Right renal pelvis (tissue), 4 donors: ENCODE measurements at places on chromosomes 3 and 15. TPM values are rescaled to one million over a fixed set of nuclear protein-coding genes. Genes with fewer than 3 reads are reported as not detected.
A peak's percentile ranks its signal among the peaks of the same experiment; 100 is the strongest.

DNA sequence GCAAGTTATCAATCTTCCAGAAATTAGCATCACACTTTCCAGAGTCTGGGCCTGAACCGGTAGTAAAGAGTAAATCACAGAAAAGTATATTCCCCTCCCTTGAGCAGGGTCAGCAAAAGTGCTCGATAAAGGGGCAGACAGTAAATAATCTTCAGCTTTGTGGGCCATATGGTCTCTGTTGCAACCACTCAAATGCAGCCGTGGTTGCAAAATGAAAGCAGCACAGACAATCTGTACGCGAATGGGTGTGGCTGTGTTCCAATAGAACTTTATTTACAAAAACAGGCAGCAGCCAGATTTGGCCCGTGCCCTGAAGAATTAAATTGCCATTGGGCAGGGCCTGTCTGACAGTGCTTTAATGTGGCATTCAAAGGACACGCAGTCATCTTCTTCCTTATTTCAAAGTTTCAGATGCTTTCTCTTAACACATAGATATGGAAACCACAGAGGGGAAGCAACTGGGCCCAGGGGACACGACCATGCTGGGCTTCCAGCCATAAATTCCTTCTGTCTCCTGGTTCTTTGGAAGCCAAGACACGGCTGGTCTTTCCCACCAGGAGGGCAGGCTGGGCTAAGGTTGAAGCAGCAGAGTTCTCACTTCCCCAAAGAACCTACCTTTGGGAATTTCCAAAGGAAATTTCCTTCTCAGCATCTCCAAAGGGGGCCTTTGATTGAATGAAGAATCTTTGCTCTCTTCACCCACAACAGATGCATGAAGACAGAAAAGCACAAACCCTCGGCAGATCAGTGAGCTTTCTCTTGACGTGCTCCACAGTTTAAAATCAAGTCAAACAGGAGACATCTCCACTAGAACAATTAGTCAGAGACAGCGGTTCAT lies 489.8 kb upstream of the PROK2 start:
- DNase-seq = no peak

GRCh38 chr3:103189941-103190340 lies 755.1 kb downstream of the ZPLD1 start:
- no peak for DNase-seq

The DUOX2 gene
- polyA plus RNA-seq = 0.08 TPM

The OR5K2 gene
- 0.35 TPM for polyA plus RNA-seq

DNA sequence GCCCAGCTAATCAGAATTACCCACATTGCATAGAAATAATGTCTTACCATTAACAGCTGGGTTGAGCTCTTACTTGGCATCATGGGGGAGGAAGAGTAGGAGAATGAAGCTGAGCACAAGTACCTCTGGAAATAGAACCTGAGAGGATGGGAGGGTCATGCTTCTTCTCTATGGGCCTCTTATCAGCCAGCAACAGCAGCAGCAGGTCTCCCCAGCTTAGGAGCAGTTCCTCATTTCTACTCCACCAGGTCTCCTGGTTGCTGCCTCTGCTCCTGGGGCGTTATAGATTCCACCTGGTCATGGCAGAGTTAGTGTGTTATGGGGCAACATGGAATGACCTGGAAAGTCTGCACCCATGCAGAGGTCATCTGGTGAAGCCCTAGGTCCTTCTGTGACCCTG lies 3.4 kb downstream of the FSD2 start:
- no peak for DNase-seq

- no peak for DNase-seq
Measured at GRCh38 chr15:88745065-88745464, 58.2 kb upstream of the ACAN start.

The CDCP1 gene
- 2.0 TPM for polyA plus RNA-seq

- no peak for DNase-seq
Measured at GRCh38 chr15:65130941-65131340, 2.7 kb downstream of the PDCD7 start.

The MCF2L2 gene
- polyA plus RNA-seq = 1.2 TPM

DNA sequence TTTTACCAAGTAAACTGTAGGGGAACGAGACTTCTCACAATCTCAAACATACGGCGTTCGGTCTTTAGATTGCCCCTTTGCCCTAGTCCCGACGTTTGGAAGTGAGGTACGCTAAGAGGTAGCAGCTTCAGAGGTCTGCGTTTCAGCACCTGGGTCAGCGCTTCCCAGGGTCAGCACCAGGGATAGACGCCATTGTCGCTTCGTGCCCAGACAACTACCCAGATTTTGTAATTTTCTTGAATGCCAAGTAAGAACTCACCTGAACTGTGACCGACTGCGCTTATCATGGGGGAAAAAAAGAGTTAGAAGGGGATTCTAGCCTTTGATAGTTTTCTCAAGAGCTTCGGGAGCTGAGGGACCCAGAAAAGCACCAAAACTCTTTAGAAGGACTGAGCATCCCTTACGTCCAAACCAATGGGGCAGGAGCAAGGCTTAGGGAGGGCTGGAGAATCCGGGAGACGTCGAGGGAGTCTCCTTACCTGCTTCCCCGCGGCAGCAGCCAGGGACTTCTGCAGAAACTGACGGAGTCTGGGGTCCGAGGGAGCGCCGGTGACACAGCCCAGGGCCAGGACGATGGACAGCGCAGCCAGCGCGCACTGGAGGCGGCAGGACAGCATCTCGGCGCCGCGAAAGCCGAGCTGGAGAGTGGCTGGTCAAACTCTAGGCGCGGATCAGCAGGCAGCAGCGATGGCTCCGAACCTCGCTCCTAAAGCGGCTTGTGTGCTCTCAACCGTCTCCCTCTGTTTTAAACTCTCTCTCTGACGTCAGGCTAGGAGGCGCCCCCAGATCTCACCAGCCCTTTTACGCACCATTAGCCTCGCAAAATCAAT lies at the start of gene SST:
Gene SST, minus strand, starts transcription at position 720 of the 830 bp plus-strand sequence. Its CDS starts 103 bp downstream, at position 617.
- peak; percentile 65 for DNase-seq

The CCR3 gene
- not detected for polyA plus RNA-seq

GRCh38 chr3:161316006-161316689 lies 55.2 kb downstream of the SPTSSB start:
- DNase-seq = no peak

- DNase-seq = no peak
Measured at GRCh38 chr3:96900566-96900965, 86.2 kb downstream of the EPHA6 start.

DNA sequence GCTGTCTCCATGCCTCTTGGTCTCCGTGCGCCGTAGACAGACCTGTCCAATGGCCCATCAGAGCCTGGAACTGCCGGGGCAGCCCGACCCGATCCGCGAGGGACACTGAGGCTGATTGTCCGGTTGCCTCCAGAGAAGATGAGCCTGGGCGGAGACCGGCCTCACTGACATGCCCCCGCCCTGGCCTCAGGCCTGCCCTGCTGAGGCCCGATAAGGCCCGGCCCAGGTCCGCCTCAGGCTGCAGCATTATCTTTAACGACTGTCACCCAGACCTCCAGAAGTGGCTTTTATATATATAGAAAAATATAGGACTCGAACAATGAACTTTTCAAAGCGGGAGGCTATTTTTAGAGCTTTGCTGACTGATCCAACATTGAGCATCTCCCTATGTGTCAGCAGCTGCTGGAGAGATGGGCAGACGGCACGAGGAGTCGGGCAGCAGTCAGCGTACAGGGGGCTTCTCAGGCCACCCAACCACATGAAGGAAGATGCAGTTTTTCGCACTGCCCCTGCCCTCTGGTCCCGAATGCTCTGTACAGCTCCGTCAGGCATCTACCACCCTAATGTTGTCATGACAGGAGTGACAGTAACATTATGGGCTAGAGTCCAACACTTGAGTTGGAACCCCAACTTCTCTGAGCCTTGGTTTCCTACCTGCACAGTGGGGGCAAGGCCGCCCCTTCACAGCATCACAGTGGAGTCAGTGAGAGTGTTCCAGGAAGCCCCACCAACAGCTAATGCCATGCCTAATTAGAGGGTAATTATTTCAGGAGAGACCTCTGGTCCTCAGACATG lies 112.0 kb upstream of the RPL32 start:
- DNase-seq = no peak

The LIPH gene
- 1.0 TPM for polyA plus RNA-seq

DNA sequence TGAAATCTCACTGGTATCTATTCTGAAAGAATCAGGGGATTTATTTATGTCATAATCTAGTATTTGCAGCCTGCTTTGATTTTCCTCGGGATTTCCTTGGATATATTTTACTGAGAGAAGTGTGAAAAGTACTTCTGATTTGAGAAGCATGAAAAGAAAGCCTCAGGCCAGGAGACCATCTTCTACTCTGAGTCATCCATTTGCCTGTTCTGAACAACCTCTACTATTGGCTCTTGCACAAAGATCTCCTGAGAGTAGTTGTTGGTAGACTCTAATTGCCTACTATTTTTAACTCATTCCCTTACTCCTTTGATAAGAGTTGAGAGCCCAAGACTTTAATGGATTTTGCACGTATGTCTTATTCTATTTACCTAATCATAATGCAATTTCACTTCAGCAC lies 318.9 kb downstream of the BCHE start:
- no peak for DNase-seq

The CIB2 gene
- 32.8 TPM for polyA plus RNA-seq

The TMEM266 gene
- polyA plus RNA-seq = 10.2 TPM

- DNase-seq = no peak
Measured at GRCh38 chr3:3782457-3782856, 16.8 kb upstream of the LRRN1 start.

DNA sequence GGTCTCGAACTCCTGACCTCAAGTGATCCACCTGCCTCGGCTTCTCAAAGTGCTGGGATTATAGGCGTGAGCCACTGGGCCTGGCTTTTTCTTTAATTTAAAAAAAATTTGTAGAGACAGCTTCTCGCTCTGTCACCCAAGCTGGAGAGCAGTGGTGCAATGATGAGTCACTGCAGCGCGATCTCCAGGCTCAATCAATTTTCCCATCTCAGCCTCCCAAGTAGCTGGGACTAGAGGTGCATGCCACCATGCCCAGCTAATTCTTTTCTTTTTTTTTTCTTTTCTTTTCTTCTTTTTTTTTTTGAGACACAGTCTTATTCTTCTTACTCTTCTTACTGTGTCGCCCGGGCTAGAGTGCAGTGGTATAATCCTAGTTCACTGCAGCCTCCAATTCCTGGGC lies 19.8 kb downstream of the TUBGCP4 start:
- DNase-seq = no peak

GRCh38 chr3:194165271-194166018 lies 29.5 kb downstream of the HES1 start:
- no peak for DNase-seq

- DNase-seq = no peak
Measured at GRCh38 chr15:30870681-30871080, 33.0 kb upstream of the FAN1 start.

The CEP63 gene
- 37.7 TPM for polyA plus RNA-seq

The SCN11A gene
- polyA plus RNA-seq = 0.80 TPM

The PPP1R14D gene
- 0.61 TPM for polyA plus RNA-seq

The NTRK3 gene
- polyA plus RNA-seq = 12.9 TPM

The GFM1 gene
- polyA plus RNA-seq = 48.9 TPM

DNA sequence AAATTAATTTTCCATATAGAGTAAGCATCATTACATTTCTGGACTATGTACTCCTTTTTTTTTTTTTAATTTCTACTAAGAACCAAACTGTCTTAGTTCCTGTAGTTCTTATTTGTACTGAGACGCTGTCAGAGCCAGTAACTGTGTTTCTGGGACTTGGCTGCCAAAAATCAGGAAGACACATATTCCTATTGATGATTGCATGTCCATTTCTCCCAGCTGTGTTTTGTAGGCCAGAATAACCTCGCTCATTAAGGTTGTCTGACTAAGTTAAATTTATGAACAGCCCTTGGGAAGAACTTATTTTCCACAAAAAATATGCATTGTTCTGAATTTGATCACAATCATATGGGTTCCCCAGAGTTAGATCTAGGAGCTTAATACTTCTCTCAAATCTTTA lies 29.5 kb downstream of the PLSCR5 start:
- no peak for DNase-seq

- no peak for DNase-seq
Measured at GRCh38 chr3:175287361-175287963, 428.3 kb downstream of the NAALADL2 start.

The SEMA3B gene
- 92.7 TPM for polyA plus RNA-seq

DNA sequence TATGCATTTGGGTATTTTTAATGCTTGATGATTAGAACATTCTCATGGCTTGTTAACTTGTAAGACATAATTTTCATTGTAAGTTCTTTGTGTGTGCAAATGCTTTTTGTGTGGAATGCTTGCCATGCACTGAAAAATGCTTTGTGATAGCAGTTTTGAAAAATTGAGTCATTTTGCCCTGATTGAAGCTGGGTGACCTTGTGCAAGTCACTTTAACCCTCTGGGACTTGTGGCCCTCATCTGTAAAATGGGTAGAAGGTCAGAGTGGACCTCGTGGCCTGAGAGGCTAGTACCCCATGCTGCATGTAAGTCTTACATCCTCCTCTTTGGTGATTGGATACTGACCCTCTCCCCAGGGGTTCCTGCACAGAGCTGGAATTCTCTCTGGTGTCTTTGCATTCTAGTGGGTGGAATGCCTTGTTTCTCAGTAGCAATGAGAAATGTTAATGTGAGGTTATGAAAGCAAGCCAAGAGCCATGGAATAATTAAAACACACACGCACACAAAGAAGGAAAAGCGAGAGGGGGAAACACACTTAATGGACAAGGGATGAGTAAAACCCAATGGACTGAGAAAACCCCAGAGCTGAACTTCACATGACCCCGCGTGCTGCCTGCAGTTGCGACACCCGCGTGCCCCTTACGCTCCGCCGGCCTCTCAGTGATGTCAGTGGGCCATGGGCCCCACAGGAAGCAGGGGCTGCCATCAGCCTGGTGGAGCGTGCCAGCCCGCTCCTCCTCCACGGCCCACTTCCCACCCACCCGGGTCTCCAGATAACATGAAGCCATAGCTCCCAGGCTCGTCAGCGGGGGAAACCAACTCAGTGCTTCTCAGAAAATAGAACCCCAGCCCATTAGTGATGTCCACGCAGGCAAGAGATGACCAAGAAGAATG lies 44.0 kb downstream of the SMAD3 start:
- DNase-seq = no peak

The ZSCAN2 gene
- 28.7 TPM for polyA plus RNA-seq

DNA sequence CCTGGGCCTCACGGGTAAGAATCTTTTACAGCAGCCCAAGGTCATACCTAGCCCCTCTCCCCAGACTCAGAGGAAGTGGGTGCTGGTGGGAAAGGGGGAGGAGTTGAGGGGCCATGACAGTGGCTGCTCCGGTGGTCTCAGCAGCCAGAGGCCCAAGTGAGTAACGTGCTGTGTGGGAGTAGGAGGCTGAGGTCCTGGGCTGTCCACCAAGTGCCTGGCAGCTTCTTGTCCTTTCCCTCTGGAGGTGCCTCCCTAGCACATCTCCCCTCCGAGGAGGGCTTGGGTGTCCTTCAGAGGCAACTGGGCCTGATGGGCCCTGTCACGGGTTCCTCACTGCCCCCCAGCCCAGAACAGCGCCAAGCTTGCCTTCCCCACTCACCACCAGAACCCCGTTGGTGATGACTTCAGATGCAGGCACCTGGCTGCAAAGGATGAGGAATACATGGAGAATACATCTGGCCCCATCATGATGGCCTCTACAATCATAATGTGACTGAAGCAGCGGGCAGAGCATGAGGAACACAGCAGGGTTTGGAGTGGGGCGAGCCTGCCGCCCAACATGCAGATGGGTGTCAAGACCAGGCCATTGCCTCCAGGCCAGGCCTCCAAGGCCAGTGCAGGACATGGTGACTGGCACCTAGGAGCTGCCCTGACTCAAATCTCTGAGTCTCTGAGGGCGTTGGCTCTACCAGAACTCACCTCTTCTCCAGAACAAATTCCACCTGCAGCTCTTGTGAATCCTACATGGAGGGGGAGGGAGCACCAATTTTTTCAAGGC lies 3.3 kb downstream of the PLA2G4F start:
- no peak for DNase-seq
